ENCODE measurements at places on chromosomes 6 and 20. TPM values are rescaled to one million over a fixed set of nuclear protein-coding genes. Genes with fewer than 3 reads are reported as not detected.

Gene MATN4
- not detected for polyA plus RNA-seq

- no peaks in the 10 kb centered on the region for H3K27me3 ChIP-seq
- peaks cover 12% of the 10 kb centered on the region for H3K4me1 ChIP-seq
- DNase-seq = no peak
Observed at GRCh38 chr20:34526466-34526865, 10.2 kb downstream of the DYNLRB1 start.

GRCh38 chr6:109808837-109809236 is 117.7 kb downstream of the FIG4 start:
- H3K4me1 ChIP-seq = no peaks in the 10 kb centered on the region
- no peaks in the 10 kb centered on the region for H3K36me3 ChIP-seq
- no peaks in the 10 kb centered on the region for H3K27me3 ChIP-seq
- no peak overlapping the region for H3K4me3 ChIP-seq

- no peak for DNase-seq
- no peaks in the 10 kb centered on the region for H3K27me3 ChIP-seq
- H3K4me1 ChIP-seq = peaks cover 18% of the 10 kb centered on the region
- H3K36me3 ChIP-seq = peaks cover 4% of the 10 kb centered on the region
Observed at GRCh38 chr20:48703511-48704219, 124.1 kb downstream of the PREX1 start.

GRCh38 chr6:48541649-48542048 is 430.7 kb upstream of the PTCHD4 start:
- no peaks in the 10 kb centered on the region for H3K27me3 ChIP-seq
- DNase-seq = no peak
- no peak overlapping the region for H3K27ac ChIP-seq
- H3K4me1 ChIP-seq = no peaks in the 10 kb centered on the region

GRCh38 chr6:45884336-45884735 is 131.3 kb downstream of the CLIC5 start:
- no peak for DNase-seq
- H3K27me3 ChIP-seq = no peaks in the 10 kb centered on the region
- H3K27ac ChIP-seq = no peak overlapping the region
- no peaks in the 10 kb centered on the region for H3K4me1 ChIP-seq

Data from naive thymus-derived CD4-positive, alpha-beta T cell (primary cell).